ENCODE measurements at places on chromosomes 7 and 10. TPM values are rescaled to one million over a fixed set of nuclear protein-coding genes. Genes with fewer than 3 reads are reported as not detected.

GIMAP7 gene
- total RNA-seq = 30.8 TPM

TWIST1 gene
- total RNA-seq = 0.77 TPM

CDC123 gene
- total RNA-seq = 64.3 TPM

PLAC9 gene
- 53.1 TPM for total RNA-seq

STRA8 gene
- total RNA-seq = not detected

H2BK1 gene
- 0.52 TPM for total RNA-seq

PPP1R9A gene
- total RNA-seq = 59.1 TPM

DNA sequence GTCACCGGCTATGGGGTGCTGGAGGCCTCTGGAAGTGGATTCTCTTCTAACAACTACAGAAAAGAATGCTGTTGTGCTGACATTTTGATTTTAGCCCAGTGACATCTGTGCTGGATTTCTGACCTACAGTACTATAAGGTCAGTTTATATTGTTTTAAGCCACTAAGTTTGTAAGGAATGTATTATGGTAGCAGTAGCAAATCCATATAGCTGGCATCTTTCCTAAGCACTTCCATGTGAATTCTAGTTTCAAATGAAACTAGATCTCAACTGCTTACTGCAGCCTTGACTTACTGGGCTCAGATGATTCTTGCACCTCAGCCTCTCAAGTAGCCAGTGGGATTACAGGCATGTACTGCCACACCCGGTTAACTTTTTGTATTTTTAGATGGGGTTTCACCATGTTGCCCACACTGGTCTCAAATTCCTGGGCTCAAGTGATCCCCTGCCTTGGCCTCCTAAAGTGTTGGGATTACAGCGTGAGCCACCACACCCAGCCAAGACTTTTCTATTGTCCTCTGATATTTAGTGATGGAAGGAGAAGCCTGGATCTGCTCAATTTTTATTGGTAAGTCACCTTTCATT lies 414.0 kb downstream of the PHTF2 start:
- no peaks in the 10 kb centered on the region for H3K4me1 ChIP-seq
- no peak for DNase-seq
- H3K36me3 ChIP-seq = no peaks in the 10 kb centered on the region
- H3K4me3 ChIP-seq = no peak overlapping the region
- H3K27ac ChIP-seq = no peak overlapping the region

- DNase-seq = no peak
- no peaks in the 10 kb centered on the region for H3K4me1 ChIP-seq
- H3K27me3 ChIP-seq = no peaks in the 10 kb centered on the region
- no peaks in the 10 kb centered on the region for H3K36me3 ChIP-seq
- H3K27ac ChIP-seq = no peak overlapping the region
These were observed 83.6 kb downstream of the FANK1 start for GRCh38 chr10:125979976-125980375.

DNA sequence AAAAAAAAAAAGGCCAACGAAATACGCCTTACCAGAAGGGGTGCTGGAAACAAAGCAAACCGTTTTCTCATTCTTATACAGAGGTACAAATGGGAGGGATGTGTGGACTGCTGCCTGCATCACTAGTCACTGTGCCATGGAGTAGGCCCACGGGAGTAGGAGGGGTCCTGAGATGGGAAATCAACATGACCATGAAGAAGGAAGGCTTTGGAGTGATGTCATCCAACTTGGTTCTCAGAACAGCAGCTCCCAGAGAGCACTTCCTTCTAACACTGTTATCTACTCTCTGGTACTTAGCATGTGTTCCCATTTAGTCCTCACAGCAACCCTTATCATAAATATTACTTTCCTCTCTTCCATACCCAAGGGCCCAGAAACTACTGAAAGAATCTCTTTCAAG lies 60.0 kb upstream of the LRGUK start:
- no peak for DNase-seq
- H3K27ac ChIP-seq = no peak overlapping the region
- no peak overlapping the region for H3K4me3 ChIP-seq
- no peaks in the 10 kb centered on the region for H3K4me1 ChIP-seq

DNA sequence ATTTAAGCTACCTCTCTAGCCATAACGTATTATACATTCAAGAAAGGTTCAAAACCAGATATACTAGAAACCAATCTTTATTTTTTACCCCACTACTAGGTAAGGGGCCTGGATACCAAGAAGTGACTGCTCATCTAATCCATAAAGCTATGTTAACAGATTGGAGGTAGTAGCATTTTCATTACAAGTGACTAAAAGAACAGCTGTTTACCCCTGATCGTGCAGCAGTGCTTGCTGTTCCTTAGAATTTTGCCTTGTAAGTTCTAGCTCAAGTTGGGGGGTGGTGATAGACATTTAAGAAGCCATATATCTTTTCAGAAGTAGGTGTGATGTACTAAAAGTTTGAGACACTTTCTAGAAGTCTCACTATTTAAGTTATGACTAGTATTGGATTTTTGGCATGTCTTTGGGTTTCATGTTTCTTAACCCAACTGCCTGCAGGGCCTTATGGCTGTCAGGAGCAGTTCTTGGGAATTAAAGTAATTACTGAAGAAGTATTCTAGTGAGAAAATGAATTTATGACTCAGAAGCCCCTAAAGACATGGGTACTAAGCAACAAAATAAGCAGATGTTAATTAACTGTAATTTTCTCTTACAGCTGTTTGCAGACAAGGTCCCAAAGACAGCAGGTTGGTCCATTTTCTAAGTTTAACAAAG lies 2.3 kb downstream of the PPIA start:
- DNase-seq = no peak
- H3K36me3 ChIP-seq = peaks cover 31% of the 10 kb centered on the region
- H3K27me3 ChIP-seq = no peaks in the 10 kb centered on the region
- no peak overlapping the region for H3K27ac ChIP-seq
- H3K4me1 ChIP-seq = peaks cover 3% of the 10 kb centered on the region
